CD4-positive, alpha-beta T cell treated with Interleukin-21 for 1 hour (primary cell): ENCODE measurements at places on chromosomes 12 and 14.

DNA sequence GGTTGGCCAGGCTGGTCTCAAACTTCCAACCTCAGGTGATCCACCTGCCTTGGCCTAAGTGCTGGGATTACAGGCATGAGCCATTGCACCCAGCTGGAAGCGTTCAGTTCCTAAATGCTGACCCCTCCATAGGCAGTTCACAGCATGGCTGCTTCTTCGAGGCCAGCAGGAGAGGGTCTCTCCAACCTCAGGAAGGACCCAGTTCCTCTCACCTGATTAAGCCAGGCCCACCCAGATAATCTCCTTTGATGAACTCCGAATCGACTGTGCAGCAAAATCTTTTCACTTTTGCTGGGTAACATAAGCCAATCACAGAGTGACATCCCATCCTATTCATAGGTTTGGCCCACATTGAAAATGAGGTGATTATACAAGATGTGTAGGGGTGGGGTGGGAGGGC is 165.1 kb downstream of the ADCK1 start:
- DNase-seq = no peak

GRCh38 chr14:105647784-105648608 is 121.6 kb downstream of the TMEM121 start:
- DNase-seq = no peak

DNA sequence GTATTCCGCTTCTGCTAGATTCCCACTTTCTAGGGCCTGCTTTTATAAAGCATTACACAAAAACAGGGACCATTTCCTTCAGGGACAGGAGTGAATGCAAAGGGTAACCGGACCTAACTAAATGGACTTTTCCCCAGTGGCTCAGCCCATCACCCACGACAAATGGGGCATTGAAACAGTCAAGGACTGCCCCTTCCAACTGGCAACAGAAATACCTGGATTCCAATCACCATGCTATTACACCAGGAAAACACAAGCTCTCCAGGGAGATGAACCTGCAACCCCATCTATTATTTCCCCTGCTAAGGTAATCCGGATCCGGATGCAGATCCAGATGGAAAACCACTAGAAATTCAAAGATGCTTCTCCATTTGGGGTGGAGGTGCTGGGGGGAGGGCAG is 1.0 kb downstream of the MPHOSPH9 start:
- DNase-seq = no peak

- DNase-seq = no peak
Measured at GRCh38 chr14:51092965-51093364, 1.9 kb downstream of the TRIM9 start.

GRCh38 chr12:102957339-102958050 is at the start of gene ASCL1:
Gene ASCL1, plus strand, starts transcription at chr12:102957674. Its CDS starts 571 bp downstream, at chr12:102958245.
- DNase-seq = no peak

DNA sequence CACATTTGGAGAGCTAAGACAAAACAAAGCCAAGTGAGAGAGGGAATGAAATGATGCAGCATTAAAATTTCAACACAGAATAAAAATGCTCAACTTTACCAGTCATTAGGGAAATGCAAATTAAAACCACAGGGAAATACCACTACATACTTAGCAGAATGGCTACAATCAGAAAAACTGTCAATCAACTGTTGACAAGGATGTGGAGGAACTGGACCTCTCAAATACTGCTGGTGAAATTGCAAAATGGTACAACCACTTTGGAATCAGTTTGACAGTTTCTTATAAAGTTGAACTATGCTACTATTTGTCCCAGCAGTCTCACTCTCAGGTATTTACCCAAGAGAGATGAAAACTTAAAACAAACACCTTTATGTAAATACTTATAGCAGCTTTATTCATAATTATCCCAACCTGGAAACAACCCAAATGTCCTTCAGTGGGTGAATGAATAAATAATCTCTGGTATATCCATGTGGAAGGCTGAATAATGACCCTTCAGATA is 43.8 kb upstream of the KTN1 start:
- DNase-seq = no peak

DNA sequence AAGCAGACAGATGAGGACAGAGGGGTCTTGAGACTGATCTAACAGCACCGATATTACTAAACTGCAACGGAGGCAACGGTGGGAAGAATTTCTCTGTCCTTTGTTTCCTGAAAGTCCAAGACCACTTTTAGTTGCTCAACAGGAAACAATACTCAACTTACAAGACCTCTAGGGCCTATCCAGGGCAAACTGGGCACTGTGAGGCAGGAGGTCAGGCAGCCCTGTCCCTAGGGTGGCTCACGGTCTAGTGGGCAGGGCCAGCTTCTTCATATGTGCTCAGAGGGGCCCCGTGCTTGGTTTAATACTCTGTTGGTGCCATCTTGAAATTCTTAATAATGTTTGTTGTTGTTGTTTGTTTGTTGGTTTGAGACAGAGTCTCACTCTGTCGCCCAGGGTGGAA is 14.2 kb downstream of the SSH1 start:
- no peak for DNase-seq

- no peak for DNase-seq
Measured at GRCh38 chr12:92088805-92089204, 56.8 kb downstream of the BTG1 start.
